ENCODE measurements at places on chromosomes 2 and 18.

GRCh38 chr2:175647058-175647457 is 355.0 kb downstream of the LNPK start:
- H3K4me1 ChIP-seq = no peaks in the 10 kb centered on the region
- DNase-seq = no peak
- H3K4me3 ChIP-seq = no peak overlapping the region
- H3K27me3 ChIP-seq = no peaks in the 10 kb centered on the region
- no peak overlapping the region for H3K27ac ChIP-seq
- peaks cover 1% of the 10 kb centered on the region for H3K36me3 ChIP-seq

- no peak overlapping the region for H3K27ac ChIP-seq
- DNase-seq = no peak
- H3K27me3 ChIP-seq = peaks cover 6% of the 10 kb centered on the region
- peaks cover 14% of the 10 kb centered on the region for H3K4me1 ChIP-seq
Observed at GRCh38 chr2:60337142-60337497, 216.3 kb downstream of the BCL11A start.

GRCh38 chr18:44826418-44827259 is 146.0 kb downstream of the SETBP1 start:
- peaks cover 15% of the 10 kb centered on the region for H3K4me1 ChIP-seq
- H3K4me3 ChIP-seq = no peak overlapping the region
- H3K27ac ChIP-seq = peak overlapping the region; percentile 43
- H3K36me3 ChIP-seq = peaks cover 2% of the 10 kb centered on the region
- DNase-seq = no peak
- no peaks in the 10 kb centered on the region for H3K27me3 ChIP-seq

DNA sequence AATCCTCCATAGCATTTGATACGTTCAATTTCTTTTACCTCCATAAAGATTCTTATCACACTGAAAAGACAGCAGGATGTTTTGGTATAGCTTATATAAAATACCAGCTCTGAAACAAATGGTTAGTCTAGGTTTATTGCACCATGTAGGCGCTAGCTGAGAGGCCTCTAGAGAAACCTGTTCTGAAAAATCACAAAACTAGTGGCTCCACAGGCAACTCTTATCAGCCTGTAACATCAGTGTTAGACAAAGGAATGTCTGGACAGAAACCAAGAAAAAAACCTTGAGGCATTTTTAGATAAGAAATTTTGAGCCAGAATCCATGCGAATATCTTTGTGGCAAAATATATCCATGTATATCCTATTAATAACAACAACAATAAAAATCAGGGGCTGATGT is 440.4 kb upstream of the MAP2 start:
- no peak for DNase-seq
- H3K36me3 ChIP-seq = peaks cover 5% of the 10 kb centered on the region
- peaks cover 24% of the 10 kb centered on the region for H3K4me1 ChIP-seq

GRCh38 chr2:171810422-171811244 is 83.4 kb downstream of the SLC25A12 start:
- peaks cover 20% of the 10 kb centered on the region for H3K4me1 ChIP-seq
- no peak for DNase-seq
- H3K27ac ChIP-seq = no peak overlapping the region
- peaks cover 3% of the 10 kb centered on the region for H3K36me3 ChIP-seq

DNA sequence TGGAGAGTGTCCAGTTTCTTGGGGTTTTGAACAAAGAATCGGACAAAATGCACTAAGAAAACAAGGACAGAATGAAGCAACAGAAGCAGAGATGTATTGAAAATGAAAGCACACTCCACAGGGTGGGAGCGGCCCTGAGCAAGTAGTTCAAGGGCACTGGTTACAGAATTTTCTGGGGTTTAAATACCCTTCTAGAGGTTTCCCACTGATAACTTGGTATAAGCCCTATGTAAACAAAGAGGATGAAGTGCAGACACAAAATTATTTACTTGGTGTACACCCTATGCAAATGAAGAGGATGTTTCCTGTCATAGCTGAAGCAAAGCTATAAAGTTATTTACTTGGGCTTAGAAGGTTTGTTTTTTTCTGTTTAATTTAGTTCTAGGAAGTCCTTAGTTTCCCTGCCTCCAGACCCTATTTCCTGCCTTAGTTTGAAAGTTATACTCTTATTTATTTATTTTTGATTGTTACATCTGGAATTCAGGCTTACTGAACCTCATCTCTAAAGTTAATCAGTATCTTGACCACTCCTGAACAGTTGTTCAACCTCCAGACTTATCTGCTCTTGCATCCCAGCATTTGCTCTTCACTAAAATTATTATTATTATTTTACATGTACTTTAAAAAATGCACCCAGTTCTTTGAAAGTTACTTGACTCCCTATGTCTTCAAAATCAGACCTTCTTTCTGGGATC is 193.5 kb downstream of the SPP2 start:
- no peak overlapping the region for H3K27ac ChIP-seq
- no peak overlapping the region for H3K4me3 ChIP-seq
- H3K4me1 ChIP-seq = peaks cover 8% of the 10 kb centered on the region
- no peak for DNase-seq
- H3K36me3 ChIP-seq = no peaks in the 10 kb centered on the region

DNA sequence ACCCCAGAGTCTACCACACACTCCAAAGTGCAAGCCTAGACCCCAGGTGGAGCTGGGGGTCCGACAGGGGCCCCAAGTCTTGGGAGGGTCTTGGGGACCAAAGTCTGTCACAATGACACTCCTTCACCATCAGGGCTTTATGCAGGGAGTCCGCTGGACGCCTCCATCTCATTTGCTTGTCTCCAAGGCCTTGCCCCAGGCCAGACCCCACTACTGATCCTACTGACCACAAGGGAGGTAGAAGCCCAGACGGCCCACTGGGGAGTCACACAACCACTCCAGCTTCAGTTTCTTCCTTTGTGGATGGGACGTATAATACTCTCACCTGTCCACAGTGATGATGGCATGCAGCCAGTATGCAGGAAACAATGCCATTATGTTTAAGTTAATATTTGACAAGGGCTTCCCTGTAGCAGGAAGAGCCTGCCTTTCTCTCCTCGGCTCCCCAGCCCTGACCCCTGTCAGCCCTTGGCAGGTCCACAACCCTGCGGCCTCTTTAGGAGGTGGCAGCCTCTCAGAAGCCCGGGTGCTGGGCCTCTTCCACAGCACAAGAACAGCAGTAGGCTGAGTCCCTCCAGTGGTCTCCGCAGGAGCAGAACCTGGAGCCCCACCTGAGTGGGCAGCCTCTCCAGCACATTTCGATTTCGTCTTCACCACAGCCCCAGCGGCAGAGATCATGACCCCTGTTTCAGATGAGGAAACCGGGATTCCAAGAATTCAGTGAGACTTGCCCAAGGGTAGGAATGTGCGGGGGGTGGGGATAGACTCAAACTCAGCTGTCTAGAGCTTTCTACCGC is 6.5 kb downstream of the BIN1 start:
- peaks cover 28% of the 10 kb centered on the region for H3K4me1 ChIP-seq
- H3K4me3 ChIP-seq = peak overlapping the region; percentile 20
- no peaks in the 10 kb centered on the region for H3K36me3 ChIP-seq
- no peak for DNase-seq
- H3K27ac ChIP-seq = peak overlapping the region; percentile 96
- no peaks in the 10 kb centered on the region for H3K27me3 ChIP-seq

DNA sequence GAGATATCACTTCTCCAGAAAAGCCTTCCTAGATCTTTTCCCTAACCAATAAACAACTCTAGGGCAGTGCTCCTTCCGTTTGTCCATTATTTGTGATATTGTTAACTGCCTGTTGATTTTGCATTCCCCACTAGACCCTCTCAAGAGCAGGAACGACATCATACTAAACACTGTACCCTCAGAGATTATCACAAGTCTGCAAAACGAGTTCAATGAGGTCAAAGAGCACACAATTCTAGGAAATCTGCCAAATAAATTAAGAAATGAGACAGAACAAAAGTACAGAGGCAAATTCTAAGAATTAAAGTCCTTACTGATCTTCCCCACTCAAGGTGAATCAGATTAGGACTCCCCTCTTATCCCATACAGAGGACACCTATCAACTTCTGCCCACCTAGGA is 7.6 kb downstream of the RTTN start:
- H3K4me3 ChIP-seq = no peak overlapping the region
- no peak for DNase-seq
- H3K4me1 ChIP-seq = no peaks in the 10 kb centered on the region
- H3K36me3 ChIP-seq = peaks cover 27% of the 10 kb centered on the region
- H3K27ac ChIP-seq = no peak overlapping the region
- H3K27me3 ChIP-seq = no peaks in the 10 kb centered on the region

Measured in progenitor cell of endocrine pancreas (in vitro differentiated cells).